Endothelial cell (in vitro differentiated cells): ENCODE measurements at places on chromosomes 5 and 9. TPM values are rescaled to one million over a fixed set of nuclear protein-coding genes. Genes with fewer than 3 reads are reported as not detected.
A peak's percentile ranks its signal among the peaks of the same experiment; 100 is the strongest.

DNA sequence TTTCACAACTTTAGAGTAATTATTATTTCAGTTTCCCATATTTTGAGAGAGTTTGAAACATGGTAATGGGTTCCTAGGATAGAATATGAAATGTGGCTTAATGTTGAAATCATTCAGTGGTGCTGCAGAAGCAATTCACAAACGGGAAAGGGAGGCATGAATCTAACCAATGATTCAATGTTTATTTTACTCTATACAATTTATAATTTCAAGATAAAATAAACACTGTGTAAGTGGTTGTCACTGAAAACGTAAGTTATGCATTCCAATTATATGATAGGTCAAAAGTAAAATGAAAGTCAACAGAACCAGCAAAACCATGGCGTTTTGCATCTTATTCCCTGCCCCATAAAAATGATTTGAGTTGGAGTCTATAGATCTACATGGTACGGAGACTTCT lies 1207.1 kb upstream of the CDH18 start:
- DNase-seq, result no peak
- no peak overlapping the region for H3K4me3 ChIP-seq
- no peaks in the 10 kb centered on the region for H3K27me3 ChIP-seq
- no peaks in the 10 kb centered on the region for H3K36me3 ChIP-seq
- no peaks in the 10 kb centered on the region for H3K4me1 ChIP-seq

- no peaks in the 10 kb centered on the region for H3K36me3 ChIP-seq
- no peak overlapping the region for H3K4me3 ChIP-seq
- peaks cover 1% of the 10 kb centered on the region for H3K27me3 ChIP-seq
- no peaks in the 10 kb centered on the region for H3K4me1 ChIP-seq
Measured at GRCh38 chr9:134503301-134504105, 138.1 kb upstream of the COL5A1 start.

- no peak overlapping the region for H3K27ac ChIP-seq
- no peak overlapping the region for H3K4me3 ChIP-seq
Measured at GRCh38 chr9:23686896-23687295, 139.1 kb downstream of the ELAVL2 start.

GRCh38 chr5:4738298-4738697 lies 401.8 kb upstream of the ADAMTS16 start:
- H3K27ac ChIP-seq, result no peak overlapping the region
- H3K4me3 ChIP-seq, result no peak overlapping the region
- DNase-seq, result no peak
- no peaks in the 10 kb centered on the region for H3K36me3 ChIP-seq
- no peaks in the 10 kb centered on the region for H3K27me3 ChIP-seq
- H3K4me1 ChIP-seq, result no peaks in the 10 kb centered on the region

DNA sequence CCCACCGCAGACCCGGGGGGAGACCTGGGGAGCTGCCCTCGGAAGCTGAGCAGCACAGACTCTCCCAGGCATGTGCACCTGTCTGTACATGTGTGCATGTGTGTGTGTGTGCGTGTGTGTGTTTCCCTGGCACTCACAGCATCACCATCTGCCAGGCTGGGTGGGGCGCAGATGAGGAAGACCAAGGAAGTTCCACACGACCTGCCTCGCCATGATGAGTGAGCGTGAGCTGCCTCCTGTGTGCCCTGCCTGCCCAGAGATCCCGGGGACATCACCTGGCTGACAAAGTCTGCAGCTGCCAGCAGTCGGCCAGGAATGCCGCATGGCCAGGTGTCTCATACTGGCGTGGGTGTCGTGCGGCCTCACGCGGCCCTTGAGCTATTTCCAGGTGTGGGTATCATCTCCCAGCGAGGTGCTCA lies 4.0 kb upstream of the GPSM1 start:
- H3K36me3 ChIP-seq, result no peaks in the 10 kb centered on the region
- no peak overlapping the region for H3K4me3 ChIP-seq
- peaks cover 5% of the 10 kb centered on the region for H3K27me3 ChIP-seq
- H3K27ac ChIP-seq, result no peak overlapping the region
- DNase-seq, result no peak

The EXOSC2 gene
- total RNA-seq, result 26.0 TPM

The CARTPT gene
- 148 TPM for total RNA-seq

- H3K27ac ChIP-seq, result no peak overlapping the region
- DNase-seq, result no peak
- H3K4me1 ChIP-seq, result peaks cover 8% of the 10 kb centered on the region
- H3K36me3 ChIP-seq, result no peaks in the 10 kb centered on the region
Measured at GRCh38 chr9:21923694-21924093, 70.5 kb downstream of the CDKN2A start.

GRCh38 chr5:59418808-59419207 lies 474.7 kb downstream of the PDE4D start:
- DNase-seq, result no peak
- H3K4me1 ChIP-seq, result no peaks in the 10 kb centered on the region
- H3K36me3 ChIP-seq, result no peaks in the 10 kb centered on the region
- H3K27ac ChIP-seq, result no peak overlapping the region
- H3K4me3 ChIP-seq, result no peak overlapping the region
- peaks cover 1% of the 10 kb centered on the region for H3K27me3 ChIP-seq

DNA sequence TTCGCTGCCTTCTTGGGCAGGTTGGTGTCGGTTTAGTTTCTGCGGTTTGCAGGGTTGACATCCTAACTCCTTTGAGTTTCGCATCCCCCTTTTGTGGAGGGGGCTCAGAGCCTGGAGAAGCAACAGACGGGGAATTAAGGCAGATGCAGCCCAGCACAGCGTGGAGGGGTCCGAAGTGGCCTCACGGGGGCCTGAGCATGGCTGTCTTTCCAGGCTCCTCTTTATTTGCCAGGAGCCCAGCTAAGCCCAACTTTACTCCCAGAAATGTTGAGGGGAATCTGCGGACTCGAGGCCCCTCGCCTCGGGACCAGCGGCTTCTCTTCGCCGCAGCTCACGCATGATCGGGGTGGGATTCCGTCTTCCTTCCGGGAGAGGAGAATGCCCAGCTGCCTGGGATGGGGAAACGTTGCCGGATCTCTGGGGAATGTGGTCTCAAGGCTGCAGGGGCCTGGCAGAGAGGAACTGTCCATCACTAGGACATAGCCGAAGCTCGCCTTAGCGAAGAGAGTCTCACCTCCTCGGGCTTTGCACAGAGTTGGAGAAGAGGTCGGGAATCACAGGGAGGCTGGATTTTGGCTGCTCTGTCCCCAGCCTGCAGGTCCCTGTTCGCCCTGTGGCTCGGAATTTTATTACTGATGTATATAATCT lies 1.3 kb downstream of the RAI14 start:
- peaks cover 35% of the 10 kb centered on the region for H3K4me1 ChIP-seq
- peaks cover 20% of the 10 kb centered on the region for H3K27me3 ChIP-seq
- H3K36me3 ChIP-seq, result peaks cover 15% of the 10 kb centered on the region
- H3K27ac ChIP-seq, result peak overlapping the region; percentile 92

DNA sequence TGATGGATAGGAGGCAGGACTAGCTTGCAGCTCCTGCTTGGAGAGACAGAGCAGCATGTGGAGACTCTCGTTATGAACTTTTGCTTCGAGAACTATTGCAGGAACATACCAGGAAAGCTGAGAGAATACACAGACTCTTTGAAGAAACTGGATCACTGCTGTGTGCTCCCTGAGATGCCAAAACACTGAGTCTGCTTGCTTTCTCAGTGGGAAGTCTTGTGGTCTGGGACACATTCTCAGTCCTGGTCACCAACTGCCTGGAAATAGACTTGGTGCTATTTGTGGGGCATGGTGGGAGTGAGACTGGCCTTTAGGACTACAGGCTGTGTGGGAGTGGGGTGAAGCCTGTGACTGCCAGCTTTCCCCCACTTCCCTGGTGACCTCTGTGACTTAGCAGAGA lies 252.6 kb downstream of the MED10 start:
- H3K27me3 ChIP-seq, result peaks cover 3% of the 10 kb centered on the region
- H3K36me3 ChIP-seq, result peaks cover 10% of the 10 kb centered on the region
- no peak for DNase-seq
- no peaks in the 10 kb centered on the region for H3K4me1 ChIP-seq

DNA sequence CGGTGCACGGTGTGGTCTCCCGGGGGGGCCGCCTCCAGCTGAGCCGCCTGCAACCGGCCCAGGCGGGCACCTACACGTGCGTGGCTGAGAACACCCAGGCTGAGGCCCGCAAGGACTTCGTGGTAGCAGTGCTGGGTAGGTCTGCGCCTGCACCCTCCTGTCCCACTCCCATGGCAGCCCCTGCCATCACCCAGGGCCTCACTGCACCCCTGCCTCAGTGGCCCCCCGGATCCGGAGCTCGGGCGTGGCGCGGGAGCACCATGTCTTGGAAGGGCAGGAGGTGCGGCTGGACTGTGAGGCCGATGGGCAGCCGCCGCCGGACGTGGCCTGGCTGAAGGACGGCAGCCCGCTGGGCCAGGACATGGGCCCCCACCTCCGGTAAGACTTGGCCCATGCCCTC lies 53.8 kb upstream of the ASS1 start:
- no peak overlapping the region for H3K4me3 ChIP-seq
- peaks cover 5% of the 10 kb centered on the region for H3K4me1 ChIP-seq
- H3K27me3 ChIP-seq, result peaks cover 1% of the 10 kb centered on the region
- no peak for DNase-seq
- H3K27ac ChIP-seq, result no peak overlapping the region
- H3K36me3 ChIP-seq, result peaks cover 13% of the 10 kb centered on the region

GRCh38 chr5:172501708-172502320 lies 47.5 kb upstream of the SH3PXD2B start:
- DNase-seq, result no peak
- H3K27me3 ChIP-seq, result no peaks in the 10 kb centered on the region
- peaks cover 7% of the 10 kb centered on the region for H3K4me1 ChIP-seq
- H3K27ac ChIP-seq, result no peak overlapping the region

- H3K4me1 ChIP-seq, result no peaks in the 10 kb centered on the region
- H3K27me3 ChIP-seq, result no peaks in the 10 kb centered on the region
- DNase-seq, result no peak
- no peaks in the 10 kb centered on the region for H3K36me3 ChIP-seq
- H3K27ac ChIP-seq, result no peak overlapping the region
Measured at GRCh38 chr9:5644501-5644900, 15.6 kb downstream of the RIC1 start.

GRCh38 chr9:134653259-134654009 lies 11.8 kb downstream of the COL5A1 start:
- no peaks in the 10 kb centered on the region for H3K36me3 ChIP-seq
- DNase-seq, result no peak
- peaks cover 4% of the 10 kb centered on the region for H3K4me1 ChIP-seq
- no peak overlapping the region for H3K27ac ChIP-seq
- H3K27me3 ChIP-seq, result peaks cover 12% of the 10 kb centered on the region

The CARD9 gene
- total RNA-seq, result 0.41 TPM

- H3K4me3 ChIP-seq, result no peak overlapping the region
- H3K27me3 ChIP-seq, result no peaks in the 10 kb centered on the region
- no peaks in the 10 kb centered on the region for H3K36me3 ChIP-seq
- peaks cover 6% of the 10 kb centered on the region for H3K4me1 ChIP-seq
- no peak overlapping the region for H3K27ac ChIP-seq
Measured at GRCh38 chr9:94801234-94801633, 74.7 kb downstream of the AOPEP start.

The ADAMTS2 gene
- total RNA-seq, result 1.5 TPM

The SLC46A2 gene
- total RNA-seq, result not detected

The FBP2 gene
- total RNA-seq, result 0.28 TPM

The FBP1 gene
- total RNA-seq, result not detected

GRCh38 chr9:70452365-70452764 lies 37.9 kb upstream of the KLF9 start:
- no peak overlapping the region for H3K4me3 ChIP-seq
- DNase-seq, result no peak
- H3K27me3 ChIP-seq, result peaks cover 1% of the 10 kb centered on the region

The INSYN2B gene
- total RNA-seq, result 4.5 TPM

The SHLD3 gene
- total RNA-seq, result 2.8 TPM

DNA sequence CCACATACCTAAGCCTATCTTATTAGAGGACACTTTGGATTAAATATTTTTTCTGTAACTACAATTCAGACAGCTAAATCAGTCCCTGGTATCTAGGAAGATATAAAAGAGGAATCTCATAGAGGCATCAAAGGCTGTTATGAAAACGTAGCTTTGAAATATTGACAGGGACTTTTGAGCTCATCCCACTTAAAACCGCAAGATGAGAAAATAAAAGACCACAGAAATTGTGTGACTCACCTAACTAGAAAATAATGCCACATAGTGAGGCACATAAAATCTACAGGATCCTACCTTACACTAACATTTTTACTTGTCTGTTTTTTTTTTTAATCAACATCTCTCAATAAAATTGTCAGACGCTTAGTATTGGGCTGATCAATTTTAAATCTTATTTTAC lies 686.5 kb upstream of the COX7C start:
- no peak overlapping the region for H3K4me3 ChIP-seq
- DNase-seq, result no peak
- H3K27ac ChIP-seq, result no peak overlapping the region
- H3K36me3 ChIP-seq, result no peaks in the 10 kb centered on the region

GRCh38 chr9:93096131-93096802 lies at the start of gene CARD19:
Gene CARD19 (plus strand): TSS chr9:93096217. CDS start chr9:93096346, 129 bp downstream.
- no peak within 1 kb of the TSS for H3K27ac ChIP-seq
- H3K36me3 ChIP-seq, result peaks cover 4% of the 10 kb centered on the region
- H3K4me1 ChIP-seq, result peaks cover 16% of the 10 kb centered on the region
- peak within 1 kb of the TSS; percentile 87 for H3K4me3 ChIP-seq
- no peak for DNase-seq

DNA sequence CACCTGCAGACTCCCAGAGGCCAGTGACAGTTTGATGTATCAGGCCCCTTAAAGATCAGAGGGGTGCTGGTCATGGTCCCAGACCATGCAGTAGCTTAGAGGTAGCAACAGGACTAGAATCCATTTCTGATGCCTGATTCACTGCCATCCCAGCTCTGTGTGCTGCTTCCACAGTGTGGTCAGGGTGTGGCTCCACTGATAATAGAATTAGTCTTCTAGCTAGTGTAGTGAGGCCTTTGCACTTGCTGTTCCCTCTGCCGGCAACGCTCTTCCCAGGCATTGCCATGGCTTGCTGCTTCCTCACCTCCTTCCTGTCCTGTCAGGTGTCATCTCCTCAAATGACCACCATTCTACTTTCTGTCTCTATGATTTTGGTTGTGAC lies 15.8 kb downstream of the PPARGC1B start:
- H3K4me1 ChIP-seq, result peaks cover 6% of the 10 kb centered on the region
- H3K27me3 ChIP-seq, result peaks cover 3% of the 10 kb centered on the region
- no peak for DNase-seq
- peak overlapping the region; percentile 32 for H3K27ac ChIP-seq
- H3K36me3 ChIP-seq, result no peaks in the 10 kb centered on the region

The ATP6V1G1 gene
- 96.0 TPM for total RNA-seq

The HACD4 gene
- 5.7 TPM for total RNA-seq

The SLC6A7 gene
- total RNA-seq, result not detected
